ENCODE measurements at places on chromosomes 16 and 17.

DNA sequence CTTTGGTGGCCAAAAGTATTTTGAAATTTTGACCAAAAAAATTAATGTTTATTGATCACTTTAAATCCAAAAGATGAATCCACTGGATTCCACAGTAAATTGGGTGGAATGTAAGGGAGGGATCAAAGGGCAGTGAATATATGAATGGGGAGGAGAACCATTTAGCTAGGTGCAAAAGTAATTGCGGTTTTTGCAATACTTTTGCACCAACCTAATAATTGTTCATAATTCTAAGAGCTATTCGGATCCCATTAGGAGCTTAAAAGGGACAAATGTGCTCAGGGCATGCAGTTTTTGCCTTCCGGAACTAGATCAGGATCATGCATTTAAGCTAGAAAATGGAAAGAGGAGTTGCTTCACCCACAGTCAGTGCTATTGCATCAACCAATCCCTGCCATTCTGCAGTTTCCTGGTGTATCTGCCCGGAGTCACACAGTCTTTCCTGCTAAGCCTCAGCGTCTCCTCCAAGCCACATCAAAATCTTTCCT is at the start of gene LPO:
LPO (plus strand) TSS at position 438 of the 488 bp plus-strand sequence. CDS start 4,396 bp downstream, outside the sequence.
- no peak for DNase-seq

DNA sequence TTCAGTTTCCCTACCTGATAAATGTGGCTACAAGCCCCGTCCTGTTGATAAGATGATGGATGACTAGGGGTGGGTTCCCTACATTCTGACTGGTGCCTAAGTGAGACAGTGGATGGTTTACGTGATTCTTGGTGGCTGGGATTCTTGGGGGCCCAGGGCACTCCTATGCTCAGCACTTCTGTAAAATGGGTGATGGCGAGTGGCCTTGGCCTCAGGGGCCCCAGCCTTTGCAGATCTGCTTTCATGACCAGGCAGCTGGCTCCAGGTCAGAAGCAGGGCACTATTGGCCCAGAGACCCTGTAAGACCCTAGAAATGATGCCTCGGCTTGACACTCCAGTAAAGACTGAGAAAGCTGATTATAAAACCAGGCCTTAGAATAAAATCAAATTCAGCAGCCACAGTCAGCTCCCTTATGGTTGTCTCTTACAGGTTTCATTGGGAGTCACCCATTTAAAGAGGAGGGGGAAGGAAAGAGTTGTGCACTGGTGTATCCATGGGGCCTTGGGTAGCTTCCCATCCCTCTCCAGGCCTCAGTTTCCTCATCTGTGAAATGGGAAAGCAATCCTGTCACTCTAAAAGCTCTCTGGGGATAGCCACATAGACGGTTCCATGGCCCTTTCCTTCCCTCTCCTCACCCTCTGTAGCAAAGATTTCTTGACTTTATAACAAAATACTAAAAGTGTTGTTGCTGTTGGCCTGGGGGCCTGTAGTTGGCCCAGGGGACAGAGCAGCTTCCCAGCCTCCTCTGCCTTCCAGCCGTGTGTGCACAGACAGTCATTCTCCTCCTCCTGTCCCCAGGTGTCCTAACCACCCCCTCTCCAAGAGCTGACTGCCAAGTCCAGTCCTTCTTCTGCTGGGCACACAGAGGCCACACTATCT is 1.2 kb downstream of the SNX20 start:
- DNase-seq = no peak

GRCh38 chr17:72705905-72706395 is 386.5 kb downstream of the SLC39A11 start:
- DNase-seq = peak; percentile 46

- DNase-seq = no peak
These were observed 21.9 kb upstream of the FAAP100 start for GRCh38 chr17:81573794-81574642.

DNA sequence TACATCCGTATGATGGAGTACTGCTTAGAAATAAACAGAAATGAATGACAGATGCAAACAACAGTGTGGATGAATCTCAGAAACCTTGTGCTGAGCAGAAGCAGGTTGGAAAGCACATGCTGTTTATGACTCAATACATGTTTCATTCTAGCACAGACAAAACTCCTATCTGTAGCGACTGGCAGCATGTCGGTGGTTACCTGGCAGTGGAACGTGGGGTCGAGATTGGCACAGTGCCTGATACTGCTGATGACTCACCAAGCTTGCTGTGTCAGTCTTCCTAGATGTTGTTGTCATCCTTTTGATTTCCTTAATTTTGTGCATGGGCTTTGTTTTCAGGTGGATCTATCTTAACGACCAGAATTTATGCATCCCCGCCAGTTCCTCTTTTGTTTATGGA is 62.1 kb downstream of the GAN start:
- DNase-seq = no peak

Measured in NCI-H510A treated with DMSO at 0.1 percent for 48 hours (cell line).